ENCODE measurements at places on chromosomes 7 and 10.

DNA sequence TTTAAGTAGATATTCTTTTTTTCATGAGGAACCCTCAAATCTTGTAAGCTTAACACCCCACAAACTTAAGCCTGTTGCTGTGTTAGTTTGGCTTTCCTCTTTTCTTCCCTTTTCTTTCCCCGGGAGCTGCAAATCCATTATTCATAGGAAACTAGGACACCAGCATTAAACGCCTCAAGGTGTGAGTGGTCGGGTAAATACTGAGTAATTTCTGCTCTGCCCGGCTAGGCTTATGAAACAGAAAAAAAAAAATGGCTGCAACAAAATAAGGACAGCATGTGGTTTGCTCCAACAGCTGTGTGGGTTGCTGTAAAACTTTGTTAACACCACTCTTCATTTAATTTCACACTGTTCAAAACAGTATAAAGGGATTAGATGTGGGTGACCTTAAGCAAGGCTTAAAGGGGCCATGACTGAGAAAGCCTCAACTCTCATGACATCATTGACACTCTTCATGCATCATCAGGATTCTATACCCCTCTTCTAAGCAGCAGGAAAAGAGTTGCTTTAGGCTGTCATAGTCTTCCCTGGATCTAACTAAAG lies 104.1 kb downstream of the AOAH start:
- no peak for DNase-seq

DNA sequence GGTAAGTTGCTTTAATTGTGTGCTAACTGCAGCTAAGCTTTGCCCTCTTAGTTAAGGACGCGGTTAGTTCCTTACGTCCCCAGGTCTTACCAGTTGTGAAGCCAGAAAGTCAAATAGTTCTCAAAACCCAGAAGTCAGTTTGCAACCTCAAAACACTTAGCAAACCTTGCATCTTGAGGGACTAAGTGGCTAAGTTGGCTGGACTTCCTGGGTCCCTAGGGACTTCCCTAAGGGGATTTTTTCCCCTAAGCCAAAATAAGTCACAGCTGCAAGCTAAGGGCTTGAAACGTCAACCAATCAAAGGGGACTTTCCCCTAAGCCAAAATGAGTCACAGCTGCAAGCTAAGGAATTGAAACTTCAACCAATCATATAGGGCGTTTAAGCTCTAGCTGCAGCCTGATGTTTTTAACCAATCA lies 36.2 kb upstream of the HECW1 start:
- no peak for DNase-seq

DNA sequence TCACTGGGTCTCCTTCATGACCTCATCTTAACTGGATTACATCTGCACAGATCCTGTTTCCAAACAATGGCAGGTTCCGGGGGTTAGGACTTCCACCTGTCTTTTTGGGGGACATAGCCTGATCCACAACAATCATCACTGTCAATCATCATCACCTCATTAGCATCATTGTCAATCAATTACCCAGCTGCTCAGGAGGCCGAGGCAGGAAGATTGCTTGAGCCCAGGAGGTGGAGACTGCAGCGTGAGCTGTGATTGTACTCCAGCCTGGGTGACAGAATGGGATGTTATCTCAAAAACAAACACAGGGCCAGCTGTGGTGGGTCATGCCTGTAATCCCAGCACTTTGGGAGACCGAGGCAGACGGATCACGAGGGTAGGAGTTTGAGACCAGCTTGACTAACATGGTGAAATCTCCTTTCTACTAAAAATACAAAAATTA lies 18.7 kb downstream of the AMZ1 start:
- no peak for DNase-seq

- DNase-seq: no peak
Measured at GRCh38 chr7:17195576-17195975, 102.9 kb upstream of the AHR start.

DNA sequence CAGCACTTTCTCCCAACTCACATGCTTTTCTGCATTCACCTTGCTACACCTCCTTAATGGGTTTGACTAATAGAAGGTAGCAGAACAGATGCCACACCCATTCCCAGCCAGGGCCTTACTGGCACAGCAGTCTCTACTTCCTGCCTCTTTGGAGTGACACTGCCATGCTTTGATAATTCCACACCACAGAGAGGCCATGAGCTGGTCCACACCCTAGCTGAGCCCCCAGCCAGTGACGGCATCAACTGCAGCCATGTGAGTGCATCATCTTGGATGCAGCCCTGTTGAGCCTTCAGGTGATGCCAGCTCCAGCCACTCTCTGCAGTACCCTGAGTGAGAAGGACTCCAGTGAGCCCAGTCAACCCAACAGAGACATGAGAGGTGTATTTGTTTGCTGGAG lies 27.5 kb upstream of the EZH2 start:
- DNase-seq: no peak

- no peak for DNase-seq
Measured at GRCh38 chr7:104900525-104901239, 113.3 kb upstream of the KMT2E start.

DNA sequence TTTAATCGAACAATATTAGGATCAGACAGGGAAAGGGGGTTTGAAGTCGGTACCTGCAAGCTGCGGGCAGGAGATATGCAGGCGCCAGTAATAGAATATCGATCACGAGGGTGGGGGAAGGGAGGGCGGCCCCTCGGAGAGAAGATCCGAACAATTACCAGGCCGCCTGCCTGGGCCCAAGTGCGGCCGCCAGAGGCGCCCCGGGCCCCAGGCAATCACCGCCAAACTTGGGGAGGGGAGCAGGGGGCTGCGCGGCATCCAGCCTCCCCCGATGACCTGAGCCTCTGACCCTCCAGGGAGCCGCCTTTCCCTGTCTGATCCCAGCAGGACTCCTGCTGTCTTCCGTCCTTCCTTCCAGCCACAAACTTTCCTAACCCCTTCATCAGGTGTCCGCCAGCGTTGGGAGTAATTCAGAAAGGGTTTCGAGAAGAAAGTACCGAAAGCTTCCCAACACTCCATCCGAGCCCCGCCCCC lies 1.1 kb downstream of the NKX1-2 start:
- no peak for DNase-seq

- no peak for DNase-seq
Measured at GRCh38 chr10:66788178-66788987, 137.5 kb upstream of the LRRTM3 start.

DNA sequence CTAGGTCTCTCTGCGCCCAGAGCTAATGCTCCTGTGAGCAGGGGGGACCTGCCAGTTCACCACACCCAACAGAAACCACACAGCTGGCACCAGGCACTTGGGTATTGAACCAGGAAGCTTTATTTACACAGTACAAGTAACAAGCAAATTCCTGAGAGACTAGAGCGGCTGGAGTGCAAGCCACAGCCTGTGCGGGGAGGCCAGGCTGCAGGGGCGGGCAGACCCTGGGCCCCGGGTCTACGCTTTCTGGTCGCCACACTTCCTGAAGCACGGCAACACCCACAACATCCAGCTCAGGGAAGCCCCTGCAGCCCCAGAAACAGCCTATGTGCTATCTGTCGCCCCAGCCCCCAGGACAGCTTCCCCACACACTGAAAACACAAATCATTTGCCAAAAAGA lies 125.0 kb downstream of the FAM53B start:
- DNase-seq: no peak

DNA sequence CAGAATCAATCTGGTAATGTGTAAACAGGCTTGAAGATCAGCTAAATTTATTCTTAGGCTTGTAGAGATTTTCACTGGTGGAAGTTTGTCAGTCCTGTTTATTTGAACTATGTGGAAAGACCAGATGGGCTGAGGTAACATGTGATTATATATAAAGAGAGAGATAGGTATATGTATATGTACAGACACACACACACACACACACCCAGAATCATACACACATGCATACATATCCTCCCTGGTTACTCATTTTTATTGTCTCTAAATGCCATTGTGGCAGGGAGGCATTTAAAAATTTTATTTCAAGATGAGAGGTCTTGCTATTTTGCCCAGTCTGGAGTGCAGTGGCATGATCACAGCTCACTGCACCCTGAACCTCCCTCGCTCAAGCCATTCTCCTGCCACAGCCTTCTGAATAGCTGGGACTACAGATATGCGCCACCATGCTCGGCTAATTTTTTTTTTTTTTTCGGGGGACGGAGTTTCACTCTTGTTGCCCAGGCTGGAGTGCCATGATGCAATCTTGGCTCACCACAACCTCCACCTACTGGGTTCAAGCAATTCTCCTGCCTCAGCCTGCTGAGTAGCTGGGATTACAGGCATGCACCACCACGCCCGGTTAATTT lies 78.1 kb upstream of the CYTH3 start:
- DNase-seq: no peak

DNA sequence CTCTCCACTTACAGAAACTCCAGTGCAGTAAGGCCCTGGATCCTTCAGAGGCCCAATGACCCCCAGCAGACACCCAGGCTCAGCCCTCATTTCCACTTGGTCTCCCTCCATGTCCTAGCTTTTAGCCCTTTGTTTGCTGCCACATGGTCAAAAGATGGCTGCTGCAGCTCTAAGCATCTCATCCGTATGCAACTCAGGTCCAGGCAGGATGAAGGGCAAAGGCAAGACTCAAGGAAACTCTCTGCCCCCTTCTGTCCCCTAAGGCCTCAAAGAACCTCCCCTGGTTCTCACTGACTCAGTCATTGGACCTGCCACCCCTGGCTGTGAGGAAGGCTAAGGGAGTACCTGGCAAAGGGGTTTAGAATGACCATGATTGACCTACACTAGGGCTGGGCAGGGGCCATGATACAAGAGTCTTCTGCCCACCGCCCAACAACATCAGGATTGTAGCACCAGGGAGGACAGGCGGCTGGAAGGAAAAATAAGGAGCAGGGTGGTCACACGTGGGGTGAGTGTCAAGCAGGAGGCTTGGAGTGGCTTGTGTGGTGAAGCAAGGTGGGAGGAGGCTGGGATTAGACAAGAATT lies 303.8 kb upstream of the ZMIZ1 start:
- no peak for DNase-seq

DNA sequence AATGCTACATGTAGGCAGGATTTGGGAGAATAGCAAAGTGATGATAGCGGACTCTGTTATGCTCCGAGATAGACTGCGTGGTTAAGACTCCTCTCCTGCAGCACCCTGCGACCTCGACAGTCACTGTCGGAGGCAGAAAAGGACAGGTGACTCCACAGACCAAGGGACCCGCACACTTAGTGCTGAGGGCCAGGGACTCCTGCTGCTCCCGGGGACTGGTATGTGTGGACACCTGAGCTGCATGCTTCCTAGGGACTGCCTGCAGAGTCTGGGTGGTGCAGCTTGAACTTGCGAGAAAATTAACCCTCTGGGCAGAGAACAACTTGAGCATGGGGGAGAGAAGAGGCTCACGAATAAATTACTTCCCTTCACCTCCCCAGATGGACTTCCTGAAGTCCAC lies 407.1 kb upstream of the PFKP start:
- no peak for DNase-seq

GRCh38 chr10:96130326-96130995 lies 364 bp downstream of the ZNF518A start:
- no peak for DNase-seq

DNA sequence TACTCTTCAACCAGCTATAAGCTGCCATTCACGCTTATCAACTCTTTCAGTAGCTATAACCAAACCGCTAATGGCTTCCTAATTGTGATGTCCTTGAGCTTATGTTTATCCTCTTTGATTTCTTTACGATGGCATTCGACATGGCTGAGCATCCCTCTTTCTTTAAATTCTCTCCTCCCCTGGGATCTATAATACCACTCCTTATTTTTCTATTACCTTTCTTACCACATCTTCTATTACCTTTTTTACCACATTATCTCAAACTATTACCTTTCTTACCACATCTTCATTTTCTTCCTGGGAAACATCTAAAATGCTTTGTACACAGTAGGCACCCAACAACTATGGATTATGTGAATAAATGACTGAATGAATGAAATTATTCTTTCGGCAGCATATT lies 13.1 kb downstream of the ZCWPW1 start:
- no peak for DNase-seq

DNA sequence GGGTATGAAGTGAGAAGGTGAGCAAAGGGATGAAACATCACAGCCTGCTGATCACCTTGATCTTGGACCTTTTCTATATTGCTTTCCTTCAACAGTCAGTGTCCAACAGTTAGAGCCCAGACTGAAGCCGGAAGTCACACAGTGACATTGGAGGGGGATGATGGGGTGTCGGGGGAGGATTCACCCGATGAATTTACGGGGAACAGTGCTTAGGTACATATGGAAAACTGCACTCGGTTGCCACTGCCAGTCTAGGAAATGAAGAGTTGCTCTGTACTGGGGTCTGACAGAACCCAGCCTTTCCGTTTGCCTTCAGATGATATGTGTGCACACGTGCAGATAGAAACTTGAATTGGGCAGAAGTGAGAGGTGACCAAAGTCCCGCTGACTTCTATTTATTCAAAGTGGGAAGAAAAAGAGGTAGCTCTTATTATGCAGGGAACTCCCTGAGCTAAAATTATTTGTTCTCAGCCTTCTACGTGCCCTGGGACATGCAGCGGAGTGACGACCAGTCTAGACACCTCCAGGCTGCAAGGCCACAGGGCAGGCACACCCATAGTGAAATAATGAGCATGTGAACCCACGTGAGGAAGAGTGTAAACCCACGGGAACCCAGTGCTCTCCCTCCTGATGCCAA lies 107.2 kb upstream of the INHBA start:
- DNase-seq: no peak

- no peak for DNase-seq
Measured at GRCh38 chr10:12225444-12225843, 29.5 kb downstream of the CDC123 start.

DNA sequence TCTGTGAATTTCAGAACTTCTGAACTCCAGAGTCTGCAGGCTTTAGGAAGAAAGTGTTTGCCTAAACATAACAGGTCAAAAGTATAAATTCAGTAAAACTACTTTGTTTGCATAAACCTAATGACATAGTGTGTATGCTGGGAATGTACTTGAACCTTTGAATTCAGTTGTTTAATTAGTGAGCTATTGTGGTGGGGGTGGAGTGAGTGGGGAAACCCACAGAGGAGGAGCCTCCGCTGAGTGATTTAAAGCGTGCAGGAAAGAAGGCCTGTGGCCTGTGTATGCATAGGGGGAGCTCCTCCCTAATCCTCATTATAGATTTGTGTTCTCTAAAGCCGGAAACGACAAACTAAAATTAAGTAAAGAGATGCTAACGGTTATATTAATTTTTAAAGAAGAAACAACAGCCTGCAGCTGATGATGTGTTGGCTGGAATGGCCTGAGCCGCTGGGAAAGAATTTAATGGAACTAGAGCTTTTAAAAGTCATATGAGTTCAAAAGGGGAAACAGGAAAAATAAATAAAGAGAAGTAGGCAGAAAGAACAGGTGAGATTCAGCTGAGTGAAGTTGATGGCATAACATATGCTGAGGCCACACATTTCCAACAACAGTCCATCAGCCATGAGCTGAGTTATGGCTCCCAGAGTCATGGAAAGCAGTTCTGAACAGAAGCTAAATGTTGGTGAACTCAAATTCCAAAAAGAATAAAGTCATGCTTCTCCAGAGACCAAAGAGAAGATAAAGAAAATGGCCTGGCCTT lies 595.0 kb downstream of the GRM8 start:
- DNase-seq: no peak
